T-helper 2 cell (primary cell): ENCODE measurements at places on chromosomes 3 and 15.

DNA sequence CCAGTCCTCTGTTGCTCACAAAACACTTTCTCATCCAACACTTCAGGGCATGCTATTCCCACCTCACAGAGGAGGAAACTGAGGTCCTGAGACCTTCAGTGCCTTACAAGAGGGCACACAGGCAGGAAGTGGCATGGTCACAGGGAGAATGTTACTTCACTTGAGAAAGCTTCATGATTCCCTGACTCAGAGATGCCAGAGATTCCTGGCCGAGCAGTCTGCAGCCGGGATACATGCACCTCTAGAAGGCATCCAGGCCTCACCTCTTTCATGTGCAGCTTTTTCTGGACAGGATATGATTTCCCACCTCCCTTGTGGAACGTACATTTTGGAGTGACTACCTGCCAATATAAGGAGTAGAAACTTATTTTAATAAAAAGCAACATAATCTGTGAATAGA, 2.8 kb upstream of the SST start:
- no peak for DNase-seq

- no peak for DNase-seq
Observed at GRCh38 chr15:100437261-100437660, 91.5 kb downstream of the CERS3 start.

- DNase-seq = no peak
Observed at GRCh38 chr3:185837414-185837813, 12.6 kb upstream of the IGF2BP2 start.

DNA sequence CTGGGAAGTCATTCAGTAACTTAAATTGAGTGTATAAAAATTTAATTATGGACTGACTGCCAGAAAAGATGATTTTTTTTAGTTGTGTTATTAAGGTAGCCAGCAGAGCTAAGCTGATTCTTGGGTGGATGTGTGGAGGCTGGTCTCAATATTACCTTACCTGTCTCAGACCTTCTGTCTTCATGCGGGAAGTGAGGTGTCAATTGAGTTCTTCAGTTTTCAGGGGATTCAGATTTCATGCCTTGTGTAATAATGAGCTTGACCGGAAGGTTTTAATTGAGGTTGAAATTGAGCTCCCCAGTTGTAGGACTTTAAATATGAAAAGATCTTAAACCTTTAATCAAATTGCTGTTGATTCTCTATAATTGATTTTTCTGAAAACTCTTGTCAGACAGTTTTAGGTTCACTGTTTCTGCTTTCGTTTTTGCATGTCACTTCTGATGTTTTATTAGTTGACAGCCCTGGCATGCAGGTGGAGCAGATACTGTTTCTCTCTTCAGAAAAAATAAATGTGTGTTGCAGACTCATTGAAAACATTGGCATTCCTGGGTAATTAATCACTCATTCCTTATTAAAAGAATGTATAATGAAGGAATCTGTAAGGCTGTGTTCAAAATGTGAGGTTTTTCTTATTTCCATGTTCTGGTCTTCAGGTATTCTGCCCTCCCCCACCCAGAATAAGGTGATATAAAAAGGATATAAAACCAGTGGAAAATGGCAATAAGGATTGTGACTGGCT, 54.5 kb downstream of the PSMD6 start:
- DNase-seq = peak; percentile 56

DNA sequence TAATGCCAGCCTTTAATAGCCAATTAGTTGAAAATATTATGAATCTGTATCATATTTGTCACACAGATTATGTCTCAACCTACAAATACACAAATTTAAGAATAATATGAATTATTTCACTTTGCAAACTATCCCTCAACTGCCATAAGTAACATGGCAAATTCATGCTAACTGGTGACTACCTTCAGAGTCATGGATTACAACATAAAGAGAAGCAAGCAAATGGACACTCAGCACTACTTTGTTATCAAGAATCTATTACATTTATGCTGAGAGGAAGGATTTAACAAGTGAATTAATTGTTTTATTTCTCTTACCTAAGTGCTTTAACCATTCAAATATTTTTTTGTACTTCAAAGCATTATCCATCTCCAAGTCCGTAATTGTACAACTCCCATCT, 103.1 kb upstream of the BCL6 start:
- DNase-seq = no peak

DNA sequence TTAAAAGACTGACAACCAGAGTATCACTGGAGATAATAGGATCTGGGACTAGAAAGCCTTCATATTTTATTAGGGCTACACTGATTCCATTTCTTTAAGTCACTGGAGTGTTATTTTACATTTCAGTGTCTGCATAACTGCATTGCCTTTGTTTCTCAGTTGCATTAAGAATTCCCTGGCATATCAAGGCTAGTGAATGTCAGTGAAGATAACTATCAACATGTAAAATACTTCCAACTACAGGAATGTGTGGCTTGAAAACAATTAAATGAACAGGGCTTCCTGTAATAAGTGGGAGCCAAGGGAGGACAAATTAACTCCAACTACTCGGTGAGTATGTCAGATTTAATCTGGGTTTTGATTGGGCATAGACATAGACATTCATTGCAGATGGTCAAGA, 628.5 kb downstream of the ROBO2 start:
- DNase-seq = no peak

- no peak for DNase-seq
Observed at GRCh38 chr3:139251529-139251928, 92.3 kb upstream of the MRPS22 start.

GRCh38 chr15:82880704-82881103, 71.3 kb downstream of the WHAMM start:
- no peak for DNase-seq

- DNase-seq = no peak
Observed at GRCh38 chr3:108554913-108555571, 34.2 kb downstream of the CIP2A start.

DNA sequence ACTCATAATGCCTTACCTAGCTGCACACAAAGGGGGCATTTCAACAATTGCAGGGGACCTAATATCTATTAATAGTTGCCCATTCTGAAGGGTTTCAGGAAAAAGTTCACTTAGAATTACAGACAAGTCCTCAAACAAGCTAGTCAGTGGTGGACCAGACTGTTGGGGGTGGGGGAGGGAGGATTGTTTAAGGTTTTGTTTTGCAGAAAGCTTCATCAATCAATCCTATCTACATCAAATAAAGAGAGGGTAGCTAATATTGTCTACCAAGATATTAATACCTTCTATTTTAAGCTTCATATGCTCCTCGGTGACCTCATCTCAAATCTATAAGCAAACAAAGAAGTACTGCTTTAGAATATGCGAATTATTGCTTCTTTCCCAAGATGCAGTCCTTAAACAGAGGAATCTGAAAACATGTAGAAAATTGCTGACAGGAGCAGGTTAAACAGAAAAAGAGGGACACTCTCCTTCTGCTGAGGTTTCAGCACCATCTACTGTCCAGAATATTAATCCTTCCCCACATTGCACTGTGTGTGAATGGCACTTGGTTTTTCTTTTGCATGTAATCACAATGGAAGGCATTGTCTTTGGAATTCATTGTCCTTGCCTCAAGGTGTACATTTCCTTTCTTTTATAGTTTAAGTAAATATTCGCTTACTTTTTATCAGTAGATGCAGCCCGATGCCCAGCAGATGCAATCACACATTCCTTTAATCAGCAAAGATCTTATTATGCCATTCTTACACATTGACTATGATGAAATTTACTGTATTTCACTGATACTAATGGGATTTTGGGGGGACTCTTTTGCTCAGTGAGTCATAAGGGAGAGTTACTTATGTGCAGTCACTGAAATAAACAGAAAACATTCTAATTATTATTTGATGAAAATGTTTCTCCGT, 94.7 kb downstream of the IL5RA start:
- no peak for DNase-seq

DNA sequence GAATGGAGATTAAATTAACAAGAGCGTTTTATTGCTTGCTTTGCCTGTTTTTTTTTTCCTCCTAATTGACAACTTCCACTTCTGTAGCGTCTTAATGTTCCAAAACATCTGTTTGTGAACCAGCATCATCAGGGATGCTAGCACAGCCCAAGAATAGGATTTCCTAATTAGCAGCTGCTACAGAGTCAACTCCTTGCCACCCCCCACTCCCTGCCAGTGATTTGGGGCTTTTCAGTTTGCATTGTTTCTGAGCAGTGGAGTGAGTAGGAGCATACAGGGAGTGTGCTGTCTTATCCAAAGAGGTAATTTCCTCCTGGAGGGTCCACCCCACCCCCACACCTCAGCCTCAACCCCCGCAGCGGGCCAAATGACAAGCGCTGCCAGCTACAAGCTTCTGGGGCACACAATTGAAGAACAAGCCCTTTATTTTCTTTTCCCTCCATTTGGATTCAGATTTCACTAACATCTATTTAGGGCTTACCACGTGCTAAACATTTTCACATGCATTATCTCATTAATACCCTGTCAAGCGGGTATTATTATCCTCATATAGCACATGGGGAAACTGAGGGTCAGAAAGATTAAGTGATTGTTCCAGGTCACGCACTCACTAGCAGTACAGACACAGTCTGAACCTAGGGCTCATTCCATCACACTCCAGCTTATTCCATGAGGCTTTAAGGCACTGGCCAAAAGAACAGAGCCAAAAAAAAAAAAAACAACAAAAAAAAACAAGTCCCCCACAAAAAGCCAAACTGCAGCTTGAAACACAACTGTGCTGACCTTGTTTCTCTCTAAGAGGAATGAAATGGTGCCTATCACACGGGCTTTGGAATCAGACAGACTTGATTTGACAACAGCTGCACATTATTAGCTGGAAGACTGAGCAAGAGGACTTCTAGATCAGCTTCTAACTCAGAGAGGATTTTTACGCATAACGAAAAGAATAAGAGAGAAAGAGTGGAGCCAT, 16.4 kb downstream of the HEG1 start:
- DNase-seq = no peak

DNA sequence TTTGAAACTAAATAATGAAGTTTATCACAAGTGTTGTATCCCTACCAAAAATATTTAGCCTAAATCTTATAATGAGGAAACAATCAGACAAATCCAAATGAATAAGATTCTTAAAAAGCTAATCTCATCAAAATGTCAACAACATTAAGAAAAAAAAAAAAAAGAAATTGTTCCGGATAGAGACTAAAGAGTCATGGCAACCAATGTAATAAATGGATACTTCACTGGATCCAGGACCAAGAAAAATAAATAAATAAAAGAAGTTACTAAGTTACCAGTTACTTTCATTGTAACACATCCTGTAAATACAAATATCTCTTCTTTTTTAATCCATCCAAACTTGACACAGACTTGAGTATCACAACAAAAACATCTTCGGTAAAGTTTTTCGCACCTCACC, 607 bp downstream of the MRPL47 start:
- no peak for DNase-seq

DNA sequence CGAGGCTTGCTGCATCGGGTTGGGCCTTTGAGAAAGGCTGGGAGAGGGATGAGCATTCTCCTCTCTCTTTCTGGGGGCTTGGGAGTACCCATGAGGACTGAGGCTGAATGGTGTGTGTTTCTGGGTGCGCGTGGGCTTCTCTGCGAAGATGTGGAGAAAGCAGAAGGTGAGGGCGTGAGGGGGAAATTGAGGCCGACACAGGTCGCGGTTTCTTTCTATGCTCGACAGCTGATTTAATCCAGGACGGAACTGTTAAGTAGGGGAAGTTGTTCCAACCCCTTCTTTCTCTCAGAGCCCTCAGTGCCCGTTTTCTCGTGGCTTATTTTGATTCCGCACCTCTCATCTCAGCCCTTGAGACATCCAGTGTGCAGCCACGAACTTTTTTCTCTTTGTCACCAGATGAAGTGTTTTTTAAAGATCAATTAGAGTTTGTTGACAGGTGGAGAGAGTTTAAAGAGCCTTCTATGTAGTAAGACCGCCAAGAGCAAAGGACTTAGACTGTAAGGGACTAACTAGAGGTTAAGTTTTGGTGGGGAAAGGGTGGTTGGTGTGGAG, 711 bp downstream of the STARD9 start:
- no peak for DNase-seq

- no peak for DNase-seq
Observed at GRCh38 chr3:124295362-124295761, 303.4 kb upstream of the ROPN1 start.

GRCh38 chr3:127114337-127115070, 78.4 kb upstream of the PRR23E start:
- DNase-seq = no peak

DNA sequence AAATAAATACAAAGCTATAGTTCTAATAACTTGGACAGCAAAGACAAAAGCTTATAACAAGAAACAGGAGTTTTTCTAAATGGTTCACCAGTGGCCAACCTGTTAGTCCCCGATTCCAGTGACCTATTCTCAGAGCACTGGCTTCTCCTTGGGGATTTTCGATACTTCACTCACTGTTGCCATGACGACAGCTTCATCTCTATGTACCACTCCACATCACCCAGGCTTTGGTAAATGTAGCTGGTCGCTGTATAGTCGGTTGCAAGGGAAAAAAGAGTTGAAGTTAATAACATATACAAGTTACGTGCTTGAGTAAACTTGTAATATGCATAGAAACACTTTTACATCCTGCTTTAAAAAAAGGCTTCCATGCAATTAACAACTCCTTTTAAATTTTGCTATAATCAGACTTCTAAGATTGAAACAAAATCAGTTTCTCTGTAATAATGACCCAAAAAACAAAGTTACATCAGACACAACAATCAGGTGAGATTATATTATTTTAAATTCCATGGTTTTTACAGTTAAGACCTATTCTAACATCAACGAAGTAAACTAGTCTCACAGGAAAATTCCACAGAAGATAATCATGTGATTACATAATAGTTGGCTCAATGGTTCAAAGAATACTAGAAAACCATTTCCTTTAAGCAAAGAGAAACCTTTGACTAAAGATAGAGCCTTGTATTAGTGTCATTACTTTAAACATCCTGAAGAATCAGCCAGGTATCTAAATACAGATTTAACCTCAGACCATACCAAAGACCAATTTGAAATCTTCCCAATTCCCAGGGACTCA, 2.9 kb downstream of the CCNL1 start:
- no peak for DNase-seq

GRCh38 chr15:62430552-62430951, 265.5 kb upstream of the C2CD4B start:
- no peak for DNase-seq

DNA sequence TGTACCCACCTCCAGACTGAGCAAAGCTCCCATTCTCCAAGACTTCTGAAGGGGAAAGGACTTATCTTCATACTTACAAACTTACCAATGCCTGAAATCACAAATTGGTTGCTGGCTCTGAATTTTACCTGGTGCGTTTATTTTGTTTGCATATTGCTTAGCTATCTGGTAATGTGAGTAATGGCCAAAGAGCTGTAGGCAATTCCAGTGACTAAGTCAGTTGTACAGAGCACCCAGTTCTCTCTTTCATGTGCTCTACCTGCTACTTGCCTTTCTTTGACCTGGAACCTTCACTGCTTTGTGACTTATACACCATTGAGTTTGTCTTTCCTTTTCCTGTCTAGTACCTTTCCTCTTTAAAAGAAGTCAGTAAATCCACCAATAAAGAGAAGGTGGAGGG, 755.9 kb upstream of the LMCD1 start:
- DNase-seq = no peak

DNA sequence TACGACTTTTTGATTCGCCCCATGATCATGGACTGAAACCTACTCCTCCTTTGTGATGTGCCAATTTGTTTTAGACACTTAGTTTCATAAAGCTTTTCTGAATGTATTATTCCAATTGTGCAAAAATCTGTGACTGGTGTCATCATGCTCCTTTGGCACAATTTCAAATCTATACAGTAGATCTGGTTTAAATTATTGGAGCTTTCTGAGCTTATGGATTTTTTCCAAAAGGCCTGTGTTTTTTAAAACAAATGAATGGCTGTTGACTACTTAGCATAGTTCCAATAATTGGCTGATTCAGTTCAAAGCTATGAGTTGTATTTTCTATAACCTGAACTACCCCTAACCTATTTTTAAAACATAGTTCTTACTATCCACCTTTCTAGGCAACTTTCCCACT, 282.7 kb downstream of the CNTN3 start:
- DNase-seq = no peak

- no peak for DNase-seq
Observed at GRCh38 chr3:11498177-11498576, 145.5 kb downstream of the VGLL4 start.
